ENCODE measurements at places on chromosomes 1 and 21.

DNA sequence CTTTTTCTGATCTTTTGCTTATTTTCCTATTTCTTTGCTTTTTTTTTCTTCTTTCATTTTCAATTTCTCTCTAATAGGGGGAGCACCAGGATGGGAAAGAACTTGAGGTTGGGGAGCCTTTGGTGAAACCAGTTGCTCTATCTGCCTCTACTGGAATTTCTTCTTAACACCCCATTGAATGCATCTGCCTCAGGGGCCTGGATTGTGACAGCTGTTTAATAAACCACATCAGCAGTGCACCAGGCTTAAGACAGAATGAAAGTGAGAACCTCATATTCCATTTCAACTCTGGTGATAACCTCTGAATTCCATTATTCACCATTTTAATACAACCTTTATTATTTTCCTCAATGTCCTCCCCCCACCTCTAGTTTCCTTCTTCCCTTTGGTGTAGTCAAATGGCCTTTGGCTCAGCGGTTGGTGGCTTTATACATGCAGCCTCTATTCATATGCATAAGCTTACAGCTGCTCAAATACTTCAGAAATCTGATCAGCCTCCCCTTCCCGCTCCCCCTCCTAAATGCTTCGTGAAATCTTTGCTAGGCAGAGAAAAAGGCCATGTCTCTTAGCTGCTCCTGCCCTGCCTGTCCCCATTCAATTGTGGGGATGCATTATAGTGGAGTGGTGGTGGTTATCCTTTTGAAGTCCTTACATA is 537.3 kb upstream of the PLXNA2 start:
- DNase-seq: no peak

GRCh38 chr1:24892188-24893153 is 37.6 kb downstream of the RUNX3 start:
- no peak for DNase-seq

- no peak for DNase-seq
These were observed 131.1 kb downstream of the TMEM53 start for GRCh38 chr1:44543064-44543744.

- no peak for DNase-seq
These were observed 271.7 kb upstream of the ADGRL2 start for GRCh38 chr1:81529014-81529413.

- DNase-seq: no peak
These were observed 66.3 kb upstream of the FGGY start for GRCh38 chr1:59230622-59231021.
